ENCODE measurements at places on chromosomes 7 and 10. TPM values are rescaled to one million over a fixed set of nuclear protein-coding genes. Genes with fewer than 3 reads are reported as not detected.

GRCh38 chr10:50407076-50407801 is 155.9 kb upstream of the ASAH2 start:
- DNase-seq: peak; percentile 57

- DNase-seq: no peak
Observed at GRCh38 chr7:23264916-23265458, 18.4 kb downstream of the GPNMB start.

DNA sequence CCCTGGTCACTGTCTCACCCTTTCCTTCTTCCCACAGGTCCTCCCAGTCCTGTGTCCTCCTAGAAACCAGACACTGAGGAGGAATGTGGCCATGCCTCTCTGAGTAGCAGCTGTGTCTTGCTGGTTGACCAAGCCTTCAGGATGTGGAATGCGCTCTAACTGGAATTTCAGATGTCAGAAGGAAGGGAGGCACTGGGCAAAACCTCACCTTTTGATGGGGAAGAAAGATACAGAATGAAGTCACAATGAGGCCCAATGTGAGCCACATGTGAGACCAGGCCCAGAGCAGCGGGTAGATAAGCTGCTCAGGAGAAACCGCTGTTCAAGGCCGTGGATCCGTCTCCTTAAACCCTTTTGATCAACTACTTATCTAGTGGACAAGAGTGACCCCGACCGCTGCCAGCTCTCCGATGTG is 54.8 kb upstream of the ECHDC3 start:
- peak; percentile 85 for DNase-seq

DNA sequence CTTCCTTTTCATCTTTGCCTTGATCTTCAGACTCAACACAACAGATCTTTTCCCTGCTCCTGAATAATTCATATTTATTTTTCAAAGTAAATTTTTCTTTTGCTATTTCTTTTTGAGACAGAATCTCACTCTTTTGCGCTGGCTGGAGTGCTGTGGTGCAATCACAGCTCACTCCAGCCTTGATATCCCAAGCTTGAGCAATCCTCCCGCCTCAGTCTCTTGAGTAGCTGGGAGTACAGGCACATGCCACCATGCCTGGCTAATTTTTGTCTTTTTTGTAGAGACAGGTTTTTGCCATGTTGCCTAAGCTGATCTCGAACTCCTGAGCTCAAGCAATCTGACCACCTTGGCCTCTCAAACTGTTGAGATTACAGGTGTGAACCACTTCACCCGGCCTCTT is 9.2 kb downstream of the RTKN2 start:
- DNase-seq: no peak

GRCh38 chr10:4058514-4059029 is 273.6 kb upstream of the KLF6 start:
- no peak for DNase-seq

DNA sequence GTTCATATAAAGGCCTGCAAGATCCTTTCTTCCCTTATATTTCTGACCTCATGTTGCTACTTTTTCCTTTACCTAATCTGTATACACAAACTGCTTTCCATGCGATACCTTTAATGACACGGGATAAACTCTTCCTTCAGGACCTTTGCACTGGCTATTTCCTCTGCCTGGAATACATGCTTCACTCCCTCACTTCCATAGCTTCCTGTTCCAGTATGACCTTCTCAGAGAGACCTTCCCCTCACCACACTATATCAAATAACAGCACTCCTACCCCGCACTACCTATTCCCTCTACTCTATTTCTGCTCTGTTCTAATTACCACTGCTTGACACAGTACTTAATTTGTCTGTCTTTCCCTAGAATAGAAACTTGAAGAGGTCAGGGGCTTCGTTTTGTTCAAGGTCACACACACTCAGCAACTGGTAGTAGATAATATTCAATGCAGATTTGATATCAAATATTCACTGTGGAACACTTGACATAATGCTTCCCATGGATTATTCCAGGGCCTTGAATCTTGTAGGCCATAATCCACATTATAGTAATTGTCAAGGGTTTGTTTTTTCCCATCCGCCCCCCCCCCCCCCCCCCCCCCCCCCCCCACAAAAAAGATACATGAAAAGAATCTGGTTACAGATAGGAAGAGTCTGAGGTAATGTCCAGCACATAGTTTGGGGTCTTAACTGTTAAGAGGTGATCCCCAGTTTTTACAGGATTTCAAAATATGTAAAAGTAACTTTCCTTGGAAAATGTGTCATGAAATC is 11.1 kb downstream of the SYPL1 start:
- no peak for DNase-seq

DNA sequence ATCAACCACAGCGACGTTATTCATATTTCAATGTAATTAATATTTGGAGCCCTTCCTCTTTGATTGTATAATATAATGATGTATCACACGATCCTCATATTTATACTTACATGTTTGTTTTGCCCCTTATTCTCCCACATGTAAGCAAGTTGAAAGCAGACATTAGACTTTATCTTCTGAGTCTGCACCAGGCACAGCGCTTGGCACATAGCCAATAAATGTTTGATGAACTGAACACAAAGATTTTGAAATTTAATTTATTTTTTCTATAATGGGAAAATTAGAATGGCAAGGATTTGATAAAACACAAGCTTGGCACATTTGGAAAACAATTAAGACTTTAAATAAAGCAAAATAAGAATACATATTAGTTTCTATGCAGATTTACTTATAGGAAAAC is 31.6 kb downstream of the ZFAND4 start:
- DNase-seq: no peak

DNA sequence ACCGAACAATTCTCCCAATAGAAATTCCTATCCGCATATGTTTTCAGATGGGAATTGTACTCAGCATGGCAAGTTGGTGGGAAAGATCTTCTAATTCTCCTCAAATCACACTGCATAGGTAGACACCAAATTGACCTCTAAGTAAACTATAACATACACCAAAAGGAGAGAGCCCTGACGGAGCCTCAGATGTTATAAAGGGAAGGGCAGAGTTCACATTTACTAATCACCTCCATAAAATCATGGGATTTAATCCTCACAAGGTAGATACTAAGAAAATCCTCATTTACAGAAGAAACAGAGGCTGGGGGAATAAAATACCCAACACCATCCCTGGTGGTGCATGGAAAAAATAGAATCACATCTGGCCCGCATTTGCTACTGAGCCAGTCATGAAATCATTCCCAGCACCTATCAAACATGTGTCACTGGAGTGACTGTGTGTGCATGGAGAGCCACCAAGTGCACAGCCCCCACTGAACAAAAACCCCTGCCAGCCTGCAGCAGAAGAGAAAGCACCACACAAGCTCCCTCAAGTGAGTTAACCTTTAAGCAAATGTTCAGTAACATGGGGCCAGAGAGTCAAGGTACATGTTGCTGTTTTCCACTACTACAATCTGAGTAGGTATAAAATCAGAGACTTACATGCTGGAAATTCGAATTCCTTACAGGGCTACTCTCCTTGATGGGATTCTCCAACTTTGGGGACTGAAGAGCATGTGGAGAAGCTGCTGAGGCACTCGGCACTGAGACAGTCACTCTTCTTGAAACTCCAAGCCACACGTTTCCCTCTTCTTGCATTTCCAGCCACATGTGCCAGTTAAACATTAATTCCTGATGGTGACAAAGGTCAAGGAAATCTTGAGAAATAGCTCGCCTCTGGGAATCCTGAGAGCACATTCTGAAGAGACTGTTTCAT is at the start of gene DDC:
Gene DDC (minus strand): TSS at position 766 of the 919 bp plus-strand sequence. CDS start 21,320 bp downstream, outside the sequence.
- DNase-seq: no peak

GRCh38 chr10:63614371-63614891 is 93.2 kb downstream of the REEP3 start:
- DNase-seq: peak; percentile 38

- DNase-seq: no peak
Observed at GRCh38 chr10:58373442-58373827, 11.8 kb upstream of the TFAM start.

GRCh38 chr7:157431951-157432540 is 95.2 kb downstream of the DNAJB6 start:
- DNase-seq: no peak

DNA sequence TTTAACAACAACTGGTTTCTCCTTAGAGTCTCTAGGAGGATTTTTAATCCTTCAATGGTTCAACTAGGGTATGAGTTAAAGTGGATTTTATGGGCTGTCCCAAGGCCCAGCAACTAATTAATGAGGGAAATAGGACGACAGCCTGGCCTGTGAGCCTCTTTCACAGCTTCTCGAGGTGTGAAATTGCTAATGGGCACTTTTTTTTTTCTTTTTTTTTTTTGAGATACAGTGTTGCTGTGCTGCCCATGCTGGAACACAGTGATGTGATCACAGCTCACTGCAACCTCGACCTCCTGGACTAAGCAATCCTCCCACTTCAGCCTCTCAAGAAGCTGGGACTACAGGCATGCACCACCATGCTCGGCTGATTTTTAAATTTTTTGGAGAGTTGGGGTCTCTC is 87.0 kb downstream of the MARCHF5 start:
- no peak for DNase-seq

DNA sequence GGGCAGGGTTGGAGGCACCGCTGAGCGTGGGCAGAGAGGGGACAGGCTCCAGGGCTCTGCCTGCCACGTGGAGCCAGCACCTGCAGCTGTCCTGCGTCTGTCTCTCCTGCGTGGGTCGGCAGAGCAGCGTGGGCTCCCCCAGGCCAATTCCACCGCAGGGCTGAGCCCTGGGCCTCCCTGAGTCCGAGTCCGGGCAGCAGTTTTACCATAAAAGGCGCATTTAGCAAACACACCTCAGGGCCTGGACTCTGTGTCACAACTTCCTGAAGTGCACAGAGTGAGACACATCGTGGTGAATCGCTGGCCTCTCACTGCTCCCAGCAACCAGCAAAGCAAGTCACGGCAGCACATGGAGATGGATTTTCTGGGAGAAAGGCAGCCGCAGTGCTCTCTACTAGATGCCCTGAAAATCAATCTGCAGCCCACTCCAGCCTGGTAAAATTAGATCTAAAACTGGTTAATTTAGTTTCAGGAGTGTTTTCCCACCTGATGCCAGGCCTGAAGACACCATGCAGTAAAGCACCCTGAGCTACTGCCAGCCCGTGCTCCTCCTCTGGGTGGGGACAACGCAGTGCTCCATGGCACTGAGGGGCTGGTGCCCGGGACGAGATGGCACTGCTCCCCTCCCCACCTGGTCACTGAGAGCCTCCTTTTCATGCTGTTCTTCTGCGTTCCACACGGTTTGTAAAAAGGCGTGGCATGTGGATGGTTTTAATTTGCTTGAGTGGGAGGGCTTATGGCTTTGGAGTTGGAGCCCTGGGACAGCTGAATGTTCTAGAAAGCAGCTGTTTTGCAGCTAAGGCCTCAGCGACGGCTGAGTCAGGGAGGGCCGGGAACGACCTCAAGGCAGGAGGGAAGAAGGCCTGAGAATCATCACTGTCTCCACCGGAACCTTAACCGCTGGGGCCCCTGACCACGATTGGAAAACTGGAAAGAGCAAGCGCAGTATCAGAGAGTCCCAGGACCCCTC is 336.9 kb downstream of the ADARB2 start:
- DNase-seq: no peak

DNA sequence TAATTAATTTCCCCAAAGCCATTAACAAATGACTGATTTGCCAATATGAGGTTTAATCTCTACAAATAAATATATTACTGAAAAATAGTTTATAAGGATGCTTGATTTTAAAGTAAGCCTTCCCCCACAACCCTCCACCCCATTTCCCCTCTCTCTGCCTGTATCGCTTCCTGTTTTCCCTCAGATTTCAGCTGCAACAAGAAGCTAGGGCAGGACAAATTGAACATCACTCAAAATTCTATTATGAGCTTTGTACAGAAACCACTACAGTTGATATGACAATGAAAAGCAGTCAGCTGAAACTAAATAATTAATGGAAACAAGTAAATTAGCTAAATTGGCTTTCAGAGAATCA is 109.0 kb upstream of the SP4 start:
- no peak for DNase-seq

GRCh38 chr7:110835849-110836248 is 255.1 kb upstream of the LRRN3 start:
- DNase-seq: no peak

DNA sequence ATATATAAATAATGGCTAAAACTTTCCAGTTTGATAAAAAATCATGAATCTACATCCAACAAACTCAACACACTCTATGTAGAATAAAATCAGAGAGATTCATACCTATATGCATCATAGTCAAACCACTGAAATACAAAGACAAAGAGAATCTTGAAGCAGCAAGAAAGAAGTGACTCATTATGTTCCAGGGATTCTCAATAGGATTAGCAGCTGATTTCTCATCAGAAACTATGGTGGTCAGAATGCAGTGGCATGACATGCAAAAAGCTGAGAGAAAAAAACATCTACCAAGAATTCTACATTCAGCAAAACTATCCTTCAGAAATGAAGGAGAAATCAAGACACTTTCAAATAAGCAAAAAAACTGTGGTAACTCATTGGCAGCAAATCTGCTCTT is 187.4 kb downstream of the RNLS start:
- peak; percentile 60 for DNase-seq

DNA sequence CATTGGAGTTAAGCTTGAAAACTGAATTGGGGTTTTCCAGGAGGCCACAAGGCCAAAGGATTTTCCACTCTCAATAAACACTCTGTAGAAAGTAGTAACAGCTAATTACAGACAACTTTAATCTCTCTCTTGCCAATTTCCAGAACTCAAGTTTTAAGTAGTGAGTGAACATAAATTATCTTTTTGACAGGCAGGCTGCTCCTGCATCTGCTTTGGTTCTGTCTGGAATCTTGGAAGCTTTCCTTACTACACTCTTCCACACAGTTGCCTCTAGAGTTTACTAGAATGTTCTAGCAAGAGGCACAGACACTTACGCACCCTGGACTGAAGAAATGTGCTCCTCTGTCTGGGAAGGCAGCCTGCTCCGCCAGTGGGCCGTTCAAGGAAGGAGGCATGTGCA is 90.5 kb upstream of the WAC start:
- no peak for DNase-seq

- DNase-seq: no peak
Observed at GRCh38 chr10:132938472-132939339, 3.7 kb downstream of the CFAP46 start.

- no peak for DNase-seq
Observed at GRCh38 chr7:47792521-47793121, 155.6 kb downstream of the PKD1L1 start.

GRCh38 chr10:35213699-35214098 is 87.1 kb downstream of the CREM start:
- no peak for DNase-seq

GRCh38 chr7:70000737-70001348 is 402.6 kb downstream of the AUTS2 start:
- no peak for DNase-seq

DNA sequence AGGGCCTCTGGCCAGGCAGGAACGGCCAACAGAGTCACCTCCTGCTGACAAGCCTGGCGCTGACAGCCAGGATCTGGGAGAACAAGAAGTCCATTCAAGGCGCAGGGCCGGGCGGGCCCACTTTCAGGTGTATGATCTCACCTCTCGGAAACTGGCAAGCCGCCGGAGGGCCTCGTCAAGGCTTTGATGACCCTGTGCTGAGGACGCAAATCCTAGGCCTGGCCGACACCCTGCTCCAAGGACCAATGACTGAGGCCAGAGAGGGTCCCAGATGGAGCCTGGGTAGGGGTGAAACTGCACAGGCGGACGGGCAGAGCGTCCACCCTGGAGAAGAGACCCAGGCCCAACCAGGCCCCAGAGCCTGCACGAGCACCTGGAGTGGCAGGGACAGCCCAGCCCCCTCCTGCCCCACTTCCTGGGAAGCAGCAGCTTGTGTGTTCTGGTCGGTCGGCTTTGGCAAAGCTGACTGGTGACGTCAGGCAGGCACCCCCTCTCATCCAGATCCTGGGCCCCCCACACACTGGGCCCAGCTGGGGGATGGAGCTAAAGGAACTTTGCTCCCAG is 30.6 kb downstream of the MYL10 start:
- peak; percentile 24 for DNase-seq

Gene ACTR3C
- 2.9 TPM for total RNA-seq

Gene FXYD4
- total RNA-seq: not detected

Gene NSUN5
- total RNA-seq: 34.0 TPM

Gene AGR3
- total RNA-seq: not detected

Gene AMZ1
- total RNA-seq: not detected

Gene MCMBP
- 86.0 TPM for total RNA-seq

All from foreskin keratinocyte (primary cell).